ENCODE measurements at places on chromosomes 13 and 19.
A peak's percentile ranks its signal among the peaks of the same experiment; 100 is the strongest.

DNA sequence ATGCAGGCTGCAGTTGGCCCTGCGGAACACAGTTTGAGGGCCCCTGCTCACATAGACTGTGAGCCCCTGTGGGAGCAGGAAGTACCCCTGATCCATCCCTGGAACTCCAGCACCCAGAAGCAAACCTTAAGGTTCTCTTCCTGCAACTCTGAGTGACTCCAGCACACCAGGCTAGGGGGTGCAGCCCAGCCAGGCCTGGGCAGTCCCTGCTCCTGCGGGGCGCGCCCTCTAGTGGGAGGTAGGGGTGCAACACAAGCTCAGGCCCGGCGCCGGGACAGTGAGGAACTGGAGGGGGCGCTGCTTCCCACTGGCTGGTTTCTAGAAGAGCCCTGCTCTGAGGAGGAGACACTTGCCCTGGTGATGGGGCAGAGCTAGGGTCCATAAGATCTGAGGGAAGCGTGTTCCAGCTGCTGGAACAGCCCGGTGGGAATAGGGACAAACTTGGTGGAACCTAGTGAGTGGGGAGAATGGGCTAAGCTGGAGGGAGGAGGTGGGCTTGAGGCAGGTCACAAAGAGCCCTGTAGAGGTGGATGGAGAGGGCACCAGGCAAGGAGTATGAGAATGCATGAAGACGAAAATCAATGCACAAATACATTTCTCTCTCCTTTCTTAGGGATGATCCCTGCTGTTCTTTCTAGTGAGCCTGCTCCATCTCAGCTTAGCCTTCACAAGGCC lies 5.0 kb downstream of the ZSCAN5A start:
- DNase-seq: peak; percentile 58

DNA sequence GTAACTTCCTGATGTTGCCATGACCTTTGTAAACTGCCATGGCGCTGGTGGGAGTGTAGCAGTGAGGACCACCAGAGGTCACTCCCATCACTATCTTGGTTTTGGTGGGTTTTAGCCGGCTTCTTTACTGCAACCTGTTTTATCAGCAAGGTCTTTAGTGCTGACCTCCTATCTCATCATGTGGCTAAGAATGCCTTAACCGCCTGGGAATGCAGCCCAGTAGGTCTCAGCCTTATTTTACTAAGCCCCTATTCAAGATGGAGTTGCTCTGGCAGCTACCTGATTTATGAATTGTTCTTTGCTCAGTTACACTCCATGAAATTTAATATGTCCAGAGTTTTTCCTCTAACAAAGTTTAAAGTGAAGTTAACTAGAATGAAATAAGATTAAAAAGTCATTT lies 4.6 kb upstream of the EPS15L1 start:
- no peak for DNase-seq

- no peak for DNase-seq
Measured at GRCh38 chr13:102460806-102461205, 59.0 kb upstream of the FGF14 start.

- peak; percentile 33 for DNase-seq
Measured at GRCh38 chr13:94327318-94327717, 152.2 kb downstream of the DCT start.

DNA sequence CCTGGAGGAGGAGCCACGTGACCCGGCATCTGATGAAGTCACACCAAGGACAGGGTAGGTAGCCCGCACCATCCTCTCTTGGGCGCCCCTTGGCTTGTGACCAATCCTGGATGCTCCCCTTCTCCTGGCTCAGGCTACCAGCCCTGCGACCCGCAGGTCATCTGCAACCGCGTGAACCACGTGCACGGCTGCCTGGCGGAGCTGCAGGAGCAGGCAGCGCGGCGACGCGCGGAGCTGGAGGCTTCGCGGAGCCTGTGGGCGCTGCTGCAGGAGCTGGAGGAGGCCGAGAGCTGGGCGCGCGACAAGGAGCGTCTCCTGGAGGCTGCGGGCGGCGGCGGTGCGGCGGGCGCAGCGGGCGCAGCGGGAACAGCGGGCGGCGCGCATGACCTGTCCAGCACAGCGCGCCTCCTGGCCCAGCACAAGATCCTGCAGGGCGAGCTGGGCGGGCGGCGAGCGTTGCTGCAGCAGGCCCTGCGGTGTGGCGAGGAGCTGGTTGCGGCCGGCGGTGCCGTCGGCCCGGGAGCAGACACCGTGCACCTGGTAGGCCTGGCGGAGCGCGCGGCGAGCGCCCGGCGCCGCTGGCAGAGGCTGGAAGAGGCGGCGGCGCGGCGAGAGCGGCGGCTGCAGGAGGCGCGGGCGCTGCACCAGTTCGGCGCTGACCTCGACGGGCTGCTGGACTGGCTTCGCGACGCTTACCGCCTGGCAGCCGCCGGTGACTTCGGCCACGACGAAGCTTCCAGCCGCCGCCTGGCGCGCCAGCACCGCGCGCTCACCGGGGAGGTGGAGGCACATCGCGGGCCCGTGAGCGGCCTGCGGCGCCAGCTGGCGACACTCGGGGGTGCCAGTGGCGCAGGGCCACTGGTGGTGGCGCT lies 45.9 kb downstream of the SPTBN4 start:
- DNase-seq: no peak

DNA sequence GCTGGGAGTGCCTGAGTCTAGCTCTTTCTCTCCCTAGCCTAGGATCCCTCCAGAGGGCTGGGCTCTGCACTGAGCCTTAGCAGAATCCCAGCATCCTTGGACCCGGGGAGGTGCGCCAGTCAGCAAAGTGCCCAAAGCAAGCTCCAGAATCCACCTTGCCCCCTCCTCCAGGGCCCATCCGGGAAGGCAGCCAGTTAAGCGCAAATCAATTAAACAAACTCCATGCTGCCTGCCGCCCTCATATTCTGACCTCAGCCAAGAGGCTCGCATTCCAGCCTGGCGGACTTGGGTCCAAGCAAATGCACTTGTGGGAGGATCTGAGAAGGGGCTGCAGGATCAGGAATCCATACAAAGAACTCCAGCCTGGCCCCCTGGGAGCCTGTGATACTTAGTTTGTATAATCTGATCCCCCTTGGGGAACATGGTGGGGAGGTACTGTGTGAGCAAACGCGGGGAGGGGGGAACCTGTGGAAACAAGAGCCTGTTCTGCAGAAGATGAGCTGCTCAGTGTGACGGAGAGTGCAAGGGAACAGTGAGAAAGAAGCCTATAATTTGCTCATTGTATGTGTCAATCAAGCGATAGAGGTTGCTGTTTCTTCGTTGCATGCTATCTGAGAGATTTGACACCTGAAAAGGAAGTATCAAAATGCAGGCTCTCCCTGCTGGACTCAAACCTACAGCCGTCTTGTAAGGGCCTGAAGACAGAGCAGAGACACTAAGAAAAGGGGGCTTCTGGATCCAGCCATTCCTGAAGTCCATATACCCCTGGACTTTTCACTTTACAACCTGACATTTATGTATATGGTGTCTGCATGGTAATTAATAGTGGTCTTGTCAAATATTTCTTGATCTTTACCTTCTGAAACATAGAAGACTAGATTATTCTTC lies 29.4 kb downstream of the ZNRF4 start:
- DNase-seq: no peak

DNA sequence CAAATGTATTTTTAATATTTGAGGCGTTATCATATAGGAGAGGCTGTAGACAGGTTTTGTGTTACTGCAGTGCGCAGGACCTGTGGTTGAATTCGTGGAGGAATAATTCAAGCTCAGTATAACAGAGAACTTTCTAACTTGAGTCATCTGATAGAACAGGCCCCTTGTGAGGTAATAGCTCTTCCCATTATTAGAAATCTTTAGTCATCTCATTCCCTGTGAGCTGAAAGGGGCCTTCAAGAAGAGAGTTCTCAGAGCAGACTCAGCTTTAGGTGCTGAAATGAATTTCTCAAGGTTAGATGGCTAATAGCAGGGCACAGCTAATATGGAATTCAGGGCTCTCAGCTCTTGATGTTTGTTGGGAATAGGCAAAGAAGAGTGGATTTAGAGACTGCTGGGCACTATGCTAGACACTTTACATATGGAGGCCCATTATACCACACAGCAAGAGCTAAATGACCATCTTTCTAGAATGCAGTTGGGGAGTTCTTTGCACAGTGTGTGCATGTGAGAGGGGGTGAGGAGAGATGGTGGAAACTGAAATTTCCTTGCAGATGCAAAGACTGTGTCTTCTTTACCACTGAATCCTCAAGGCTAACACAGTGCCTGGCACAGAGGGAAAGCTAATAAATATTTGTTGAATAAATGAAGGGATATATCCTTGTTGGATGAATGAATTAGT lies 89.5 kb downstream of the DGKH start:
- no peak for DNase-seq

- no peak for DNase-seq
Measured at GRCh38 chr19:10835089-10835753, 791 bp downstream of the TMED1 start.

DNA sequence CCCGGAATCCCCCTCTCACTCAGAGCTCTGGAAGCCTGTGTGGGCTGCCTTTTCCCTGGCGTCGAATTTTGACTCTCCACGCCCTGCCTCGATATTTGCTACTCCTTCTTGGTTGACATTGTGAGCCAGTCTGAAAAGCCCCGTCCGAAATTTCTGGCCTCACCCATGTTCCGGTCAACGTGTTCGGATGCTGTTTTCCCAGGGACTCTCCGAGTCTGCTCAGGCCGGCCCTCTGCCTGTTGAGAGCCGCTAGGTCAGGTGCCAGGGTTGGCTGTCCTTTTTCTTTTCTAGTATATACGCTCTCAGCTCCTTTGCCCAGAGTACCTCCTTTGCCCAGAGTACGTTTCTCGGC lies 6.8 kb upstream of the DGKH start:
- DNase-seq: no peak

DNA sequence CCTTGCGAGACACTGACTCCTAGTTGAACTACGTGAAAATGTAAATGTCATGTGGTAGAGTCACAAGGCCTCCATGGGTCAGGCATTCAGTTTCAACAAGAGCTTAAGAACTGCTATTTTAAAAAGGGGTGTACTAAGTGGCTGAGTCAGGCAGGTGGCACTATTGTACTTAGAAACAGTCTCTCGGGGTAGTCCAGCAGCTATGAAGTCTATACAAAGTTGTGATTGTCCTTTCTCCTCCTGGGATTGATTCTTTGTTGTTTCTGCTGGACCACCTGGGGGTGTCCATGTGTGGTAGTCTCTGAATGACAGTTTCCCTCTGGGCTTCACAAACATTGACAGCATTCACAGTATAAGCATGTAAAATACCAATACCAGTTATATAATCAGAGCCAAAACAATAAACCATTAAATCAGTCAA lies 33.0 kb downstream of the UGGT2 start:
- DNase-seq: no peak
